Activated CD4-positive, alpha-beta T cell treated with anti-CD3 and anti-CD28 coated beads, Interleukin-2, amount 10 ng/mL, durations not matched to agents 7 days and 5 days (primary cell): ENCODE measurements at places on chromosomes 12 and 14.

GRCh38 chr12:52323001-52323400 lies 1.8 kb upstream of the KRT83 start:
- DNase-seq: no peak

GRCh38 chr12:4849115-4849541 lies 60.6 kb upstream of the KCNA1 start:
- DNase-seq: no peak

DNA sequence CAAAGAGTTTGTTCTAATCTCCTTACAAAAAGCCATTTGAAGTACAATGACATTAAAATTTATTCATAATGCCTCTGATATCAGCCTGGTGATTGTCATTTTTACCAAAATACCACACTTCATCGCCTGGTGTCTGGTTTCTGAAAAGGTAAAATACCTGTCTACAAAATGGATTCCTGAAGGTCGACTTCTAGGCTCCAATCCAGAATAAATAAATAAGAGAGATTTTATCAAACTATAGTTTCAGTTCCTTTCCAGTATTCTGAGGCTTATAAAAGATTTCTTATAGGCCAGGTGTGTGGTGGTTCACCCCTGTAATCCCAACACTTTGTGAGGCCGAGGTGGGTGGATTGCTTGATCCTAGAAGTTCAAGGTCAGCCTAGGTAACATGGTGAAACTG lies 340.7 kb downstream of the SLC16A7 start:
- no peak for DNase-seq

DNA sequence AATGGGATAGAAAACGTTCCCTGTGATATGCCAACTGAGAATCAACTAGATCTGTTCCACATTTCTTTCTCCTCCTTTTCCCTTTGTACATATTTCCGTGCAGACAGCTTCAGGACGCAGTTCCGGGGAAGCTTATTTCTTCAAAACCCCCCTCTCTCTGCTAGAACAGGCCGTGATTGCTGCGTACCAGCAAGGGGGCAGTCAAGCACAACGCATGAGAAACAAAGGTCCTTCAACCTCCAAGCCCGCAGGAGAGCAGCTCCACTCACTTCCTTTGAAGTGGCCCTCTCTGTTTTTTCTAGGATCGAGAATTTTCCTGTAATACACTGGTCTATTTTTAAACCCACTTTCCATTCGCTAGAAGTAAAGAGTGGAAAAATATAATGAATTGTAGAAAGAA lies 80.8 kb downstream of the ZNF664 start:
- DNase-seq: no peak

- no peak for DNase-seq
Observed at GRCh38 chr12:57553343-57554202, 3.7 kb downstream of the KIF5A start.

- DNase-seq: no peak
Observed at GRCh38 chr12:4147031-4147481, 126.5 kb upstream of the CCND2 start.

- no peak for DNase-seq
Observed at GRCh38 chr12:114294303-114294685, 111.7 kb downstream of the TBX5 start.

DNA sequence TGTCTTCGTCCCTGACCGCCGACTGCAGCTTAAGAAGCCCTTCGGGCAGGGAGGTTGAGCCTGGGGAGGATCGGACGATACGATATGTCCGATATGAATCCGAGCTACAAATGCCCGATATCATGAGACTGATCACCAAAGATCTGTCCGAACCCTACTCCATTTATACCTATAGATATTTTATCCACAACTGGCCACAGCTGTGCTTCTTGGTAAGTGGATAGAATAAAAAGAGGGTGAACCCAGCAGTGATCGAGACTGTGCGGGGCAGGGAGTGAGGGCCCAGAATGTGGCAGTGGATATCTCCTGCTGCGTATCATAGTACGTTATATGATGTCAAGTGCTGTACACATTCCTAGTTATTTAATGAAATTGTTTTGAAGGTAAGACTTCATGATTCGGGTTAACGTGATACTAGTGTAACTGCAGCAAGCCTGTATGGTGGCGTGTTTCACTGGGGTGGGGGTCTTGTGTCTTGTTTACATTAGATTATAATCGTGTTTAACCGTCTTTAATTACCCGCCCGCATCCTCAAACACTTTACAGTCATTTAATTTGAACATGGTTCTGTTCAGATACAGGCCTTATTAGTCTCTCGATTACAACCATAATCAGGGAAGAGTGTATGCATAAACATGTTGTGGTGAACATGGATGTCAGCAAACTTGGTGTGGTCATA lies 1.3 kb downstream of the NAA30 start:
- no peak for DNase-seq

DNA sequence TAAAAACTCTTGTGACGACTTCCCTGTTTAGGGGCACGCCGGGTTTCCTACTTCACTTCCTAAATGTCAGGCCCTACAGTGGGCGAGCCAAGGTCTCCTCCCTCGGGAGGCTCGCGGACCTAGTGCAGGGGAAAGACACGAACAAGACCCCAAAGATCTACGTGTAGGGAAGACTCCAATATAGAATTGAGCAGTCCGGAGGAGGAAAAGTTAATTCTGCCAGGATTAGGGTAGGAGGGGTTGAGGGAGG lies 564 bp downstream of the ATXN3 start:
- no peak for DNase-seq

GRCh38 chr12:122306407-122306806 lies 40.1 kb upstream of the VPS33A start:
- DNase-seq: no peak

- no peak for DNase-seq
Observed at GRCh38 chr12:108637222-108637971, 3.7 kb upstream of the SELPLG start.

GRCh38 chr14:74956280-74957072 lies 1.1 kb upstream of the PGF start:
- DNase-seq: no peak

DNA sequence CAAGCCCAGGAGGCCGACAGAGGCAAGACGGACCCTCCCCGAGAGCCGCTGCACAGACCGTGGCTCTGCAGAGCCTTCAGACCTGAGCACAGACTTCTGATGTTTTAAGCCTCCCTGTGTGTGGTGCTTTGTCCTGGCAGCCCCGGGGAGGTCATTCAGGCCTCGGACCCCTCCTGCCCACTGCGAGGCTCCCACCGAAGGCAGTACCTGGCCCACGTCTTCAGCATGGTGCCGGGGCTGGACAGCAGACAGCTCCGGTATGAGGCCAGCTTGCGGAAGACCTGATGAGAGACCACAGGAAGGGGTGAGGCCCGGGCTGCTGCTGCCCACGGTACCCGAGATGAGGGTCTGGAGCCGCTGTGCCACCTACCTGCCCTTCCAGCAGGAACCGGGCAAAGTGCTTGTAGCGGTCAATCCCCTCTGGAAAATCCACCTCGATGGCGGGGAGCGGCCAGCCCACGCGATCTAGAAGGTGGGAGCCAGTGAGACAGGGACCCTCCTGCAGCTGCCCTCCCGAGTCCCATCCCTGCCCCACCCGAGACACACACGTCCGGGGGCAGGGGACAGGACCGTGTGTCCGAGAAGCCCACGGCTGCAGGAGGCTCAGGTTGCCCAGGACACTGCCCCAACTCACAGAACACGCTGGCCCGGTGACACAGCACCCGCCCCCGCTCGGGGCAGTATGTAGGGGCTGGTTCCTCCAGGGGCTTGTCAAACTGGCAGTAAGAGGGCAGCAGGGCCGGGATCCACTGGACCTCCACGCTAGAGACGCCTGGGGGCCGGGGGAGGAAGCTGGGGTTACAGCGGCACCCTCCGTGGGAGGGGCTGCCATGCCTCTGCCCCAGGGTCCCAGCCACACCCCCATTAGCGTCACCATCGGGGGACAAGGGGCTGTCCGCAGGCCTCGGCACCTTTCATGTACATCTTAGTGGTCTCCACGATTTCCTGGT lies 35.6 kb upstream of the UBC start:
- no peak for DNase-seq

DNA sequence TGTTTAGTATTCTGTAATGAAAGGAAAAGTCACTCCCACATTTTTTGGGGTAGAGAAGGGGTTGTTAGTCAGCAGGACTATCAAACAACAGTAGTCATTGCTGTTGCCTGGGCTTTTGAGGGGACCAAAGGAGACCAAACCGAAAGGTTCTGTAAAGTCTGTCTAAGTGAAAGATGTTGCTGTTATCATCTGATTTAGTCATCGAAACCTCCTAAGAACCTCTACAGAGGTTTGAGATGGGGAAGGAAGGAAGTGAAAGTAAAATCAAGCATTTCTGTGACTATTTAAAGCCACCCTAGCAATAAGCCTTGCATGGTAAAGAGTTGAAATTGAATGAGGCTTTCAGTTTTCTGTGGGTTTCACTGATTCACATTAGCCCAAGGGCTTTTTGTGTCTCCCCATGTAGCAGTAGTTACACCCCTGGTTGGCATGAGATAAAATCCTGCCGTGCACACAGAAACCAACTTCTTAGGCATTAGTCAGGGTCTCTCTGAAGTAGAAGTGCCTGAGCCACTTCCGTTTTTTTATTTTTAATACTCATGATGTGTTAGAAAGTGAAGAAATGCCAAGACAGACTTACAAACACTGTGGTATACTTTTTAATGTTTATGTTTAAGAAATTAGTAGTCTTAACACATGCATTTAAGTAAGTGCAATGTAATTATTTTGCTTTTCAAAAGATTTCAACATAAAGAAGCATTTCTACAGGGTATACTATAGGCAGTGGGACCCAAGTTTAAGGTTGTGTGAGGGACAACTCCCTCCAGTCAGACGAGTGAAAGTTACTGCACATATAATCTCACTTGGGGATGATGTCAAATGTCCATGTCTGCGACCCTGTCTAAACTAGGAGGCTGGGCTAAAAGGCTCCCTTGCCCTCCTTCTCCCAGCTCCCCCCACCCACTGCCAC lies 50.4 kb downstream of the DYRK2 start:
- peak; percentile 72 for DNase-seq

DNA sequence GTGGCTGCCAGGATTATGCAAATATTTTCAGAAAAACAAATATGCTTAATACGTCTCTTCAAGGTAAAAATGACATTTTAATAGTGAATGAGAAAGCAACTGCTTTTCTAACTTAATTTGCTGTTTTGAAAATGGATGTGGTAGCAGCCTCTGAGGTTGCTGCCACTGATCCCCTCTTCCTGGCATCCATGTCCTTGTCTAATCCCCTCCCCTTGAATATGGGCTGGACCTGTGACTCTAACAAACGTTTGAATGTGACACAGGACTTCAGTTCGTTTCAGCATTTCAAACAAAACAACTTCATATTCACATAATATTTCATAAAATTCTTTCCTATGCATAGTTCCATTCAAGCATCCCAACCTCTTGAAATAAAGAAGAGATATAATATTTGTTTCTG lies 64.2 kb upstream of the SLC38A2 start:
- DNase-seq: no peak

DNA sequence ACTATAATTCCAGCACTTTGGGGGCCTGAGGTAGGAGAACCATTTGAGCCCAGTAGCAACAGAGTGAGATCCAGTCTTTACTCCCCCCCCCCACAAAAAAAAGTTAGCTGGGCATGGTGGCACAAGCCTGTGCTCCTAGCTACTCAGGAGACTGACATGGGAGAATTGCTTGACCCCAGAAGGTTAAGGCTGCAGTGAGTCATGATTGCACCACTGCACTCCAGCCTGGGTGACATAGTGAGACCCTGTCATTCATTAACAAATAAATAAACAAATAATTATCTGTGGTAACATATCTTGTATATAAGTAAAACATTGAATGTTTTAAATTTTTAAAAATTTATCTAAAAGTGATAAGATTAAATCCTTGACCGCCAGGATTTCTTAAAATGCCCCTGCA lies 4.8 kb downstream of the ENTPD5 start:
- DNase-seq: no peak

GRCh38 chr12:122128481-122128880 lies 45.5 kb downstream of the IL31 start:
- DNase-seq: no peak

- DNase-seq: no peak
Observed at GRCh38 chr12:105384916-105385535, 54.5 kb downstream of the C12orf75 start.
